ENCODE measurements at places on chromosomes 5 and 9.
A peak's percentile ranks its signal among the peaks of the same experiment; 100 is the strongest.

- no peak for DNase-seq
These were observed 87.2 kb downstream of the MRPS27 start for GRCh38 chr5:72232838-72233237.

- peak; percentile 54 for DNase-seq
These were observed 23.3 kb downstream of the TNFSF8 start for GRCh38 chr9:114906922-114907571.

DNA sequence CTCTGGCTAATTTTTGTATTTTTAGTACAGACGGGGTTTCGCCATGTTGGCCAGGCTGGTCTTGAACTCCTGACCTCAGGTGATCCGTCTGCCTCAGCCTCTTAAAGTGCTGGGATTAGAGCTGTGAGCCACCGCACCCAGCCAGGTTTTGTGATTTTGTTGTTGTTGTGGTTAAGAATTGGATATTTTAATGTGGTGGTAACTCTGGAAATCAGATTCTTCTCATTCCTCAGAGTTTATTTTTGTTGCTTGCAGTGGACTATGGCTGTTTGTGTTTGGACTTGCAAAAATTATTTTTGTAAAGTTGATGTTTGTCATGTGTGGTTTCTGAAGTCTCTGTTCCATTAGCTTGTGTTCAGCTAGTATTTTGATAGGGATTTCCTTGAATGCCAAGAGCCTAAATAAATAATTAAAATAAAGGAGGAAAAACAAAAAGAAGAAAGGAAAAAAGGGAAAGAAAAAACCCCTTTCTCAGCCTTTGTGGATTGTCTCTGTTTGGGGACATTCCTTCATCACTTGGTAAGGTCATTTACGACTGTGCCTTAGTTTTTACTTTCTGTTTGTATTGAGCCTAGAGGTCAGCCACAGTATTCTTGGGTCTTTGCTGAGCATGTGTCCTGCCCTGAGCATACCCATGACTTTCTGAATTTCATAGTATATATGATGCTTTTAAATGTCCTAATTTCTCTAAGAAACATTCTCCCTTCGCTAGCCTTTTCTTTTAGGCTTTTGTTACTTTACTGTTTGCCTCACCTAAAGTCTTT, 37.3 kb downstream of the PBX3 start:
- no peak for DNase-seq

GRCh38 chr9:94693485-94694204, 32.9 kb upstream of the AOPEP start:
- no peak for DNase-seq

- peak; percentile 64 for DNase-seq
These were observed 52.8 kb upstream of the CCDC112 start for GRCh38 chr5:115349001-115349817.

- DNase-seq = no peak
These were observed 791.2 kb upstream of the ZNF608 start for GRCh38 chr5:125537661-125538060.

- peak; percentile 58 for DNase-seq
These were observed at the start of gene RASGEF1C for GRCh38 chr5:180209137-180209581. Gene RASGEF1C, minus strand, starts transcription at chr5:180209211. Its CDS starts 71,159 bp downstream, at chr5:180138052.

- DNase-seq = peak; percentile 32
These were observed 281.7 kb downstream of the CCDC171 start for GRCh38 chr9:15834541-15834940.

DNA sequence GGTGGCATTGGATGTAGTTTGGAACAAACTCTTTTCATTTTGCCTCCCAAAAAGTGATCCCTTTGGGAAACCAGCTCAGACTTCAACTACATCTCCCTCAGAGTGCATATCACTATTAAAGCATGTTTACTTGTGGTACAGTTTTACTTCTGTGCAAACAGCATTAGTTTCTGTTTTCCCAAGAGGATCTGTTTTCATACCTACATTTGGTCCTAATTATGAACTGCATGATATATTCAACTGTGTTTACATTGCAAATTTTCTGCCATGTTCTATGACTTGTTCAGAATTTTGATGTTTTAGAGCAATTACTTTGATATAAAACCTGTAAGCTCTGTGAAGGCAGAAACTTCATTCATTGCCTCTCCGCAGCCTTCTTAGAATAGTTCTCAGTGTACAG, 681.5 kb upstream of the ACO1 start:
- no peak for DNase-seq

DNA sequence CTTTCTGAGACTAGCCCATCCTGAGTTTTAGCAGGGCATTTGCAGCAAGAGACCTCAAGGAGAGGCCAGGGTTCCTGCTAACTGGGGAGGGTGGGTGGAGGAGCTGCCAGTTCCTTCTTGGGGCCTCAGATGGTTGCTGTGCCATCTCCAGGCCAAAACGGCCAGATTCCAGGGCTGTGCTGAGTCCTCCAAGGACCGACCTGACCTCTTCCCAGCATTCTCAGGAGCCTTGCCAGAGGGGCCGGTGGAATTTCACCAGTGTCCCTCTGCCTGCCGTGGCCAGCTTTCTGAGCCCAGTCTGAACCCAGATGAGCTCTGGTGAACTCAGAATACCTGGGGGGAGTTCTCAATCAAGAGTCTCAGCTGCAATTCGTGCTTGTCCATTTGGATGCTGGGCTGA, 54.3 kb downstream of the TSTD2 start:
- no peak for DNase-seq

- DNase-seq = no peak
These were observed 30.5 kb downstream of the XRCC4 start for GRCh38 chr5:83107692-83108420.

DNA sequence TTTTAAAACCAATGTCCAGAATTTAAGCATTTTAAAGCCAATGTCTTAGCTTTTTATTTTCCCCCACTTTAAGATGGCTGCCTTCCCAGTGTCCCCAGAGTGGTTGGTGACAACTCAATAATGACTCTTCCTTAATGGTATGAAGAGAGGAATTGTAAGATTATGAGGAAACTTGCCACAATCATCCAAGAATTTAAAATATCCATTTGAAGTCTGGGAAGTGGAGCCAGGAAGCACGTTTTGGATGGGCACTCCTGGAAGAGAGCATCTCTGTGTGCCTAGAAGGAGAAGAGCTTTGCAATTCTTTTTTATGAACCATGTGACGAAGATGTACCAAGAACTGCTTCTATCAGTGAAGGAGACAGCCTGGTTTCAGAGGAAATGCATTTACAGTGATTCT, 11.3 kb upstream of the IGFBPL1 start:
- DNase-seq = no peak

GRCh38 chr9:135989722-135990467, 28.7 kb upstream of the UBAC1 start:
- DNase-seq = no peak

DNA sequence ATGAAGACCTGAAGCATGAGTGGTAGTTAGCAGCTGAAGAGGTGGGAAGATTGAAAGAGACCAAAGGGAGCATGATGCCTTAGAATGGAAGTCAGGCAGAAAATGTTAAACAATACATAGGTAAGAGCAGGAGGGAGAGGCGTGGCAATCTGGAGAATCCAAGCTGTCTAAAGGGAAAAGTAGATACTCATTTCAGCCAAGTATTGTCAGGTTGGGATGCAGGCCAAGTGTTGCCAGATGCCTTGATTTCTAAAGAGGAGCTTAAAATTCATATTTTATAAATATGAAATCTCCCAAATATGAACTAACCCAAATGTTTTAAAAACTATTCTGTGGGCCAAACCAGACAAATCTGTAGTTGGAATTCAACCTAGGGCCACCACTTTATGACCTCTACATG, 4.2 kb downstream of the PAM start:
- DNase-seq = no peak

DNA sequence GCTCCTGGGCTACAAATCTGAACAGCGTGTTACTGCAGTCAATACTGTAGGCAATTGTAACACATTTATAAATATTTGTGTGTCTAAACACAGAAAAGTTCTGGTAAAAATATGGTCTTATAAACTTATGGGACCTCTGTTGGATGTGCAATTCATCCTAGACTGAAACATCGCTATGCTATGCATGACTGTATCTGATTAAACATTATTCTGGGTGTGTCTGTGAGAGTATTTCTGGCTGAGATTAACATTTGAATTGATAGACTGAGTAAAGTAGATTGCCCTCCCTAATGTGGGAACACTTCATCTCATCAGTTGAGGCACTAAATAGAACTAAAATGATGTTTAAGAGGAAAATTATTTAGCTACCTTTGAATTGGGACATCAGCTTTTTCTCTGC, 24.3 kb upstream of the PRDM9 start:
- DNase-seq = no peak

DNA sequence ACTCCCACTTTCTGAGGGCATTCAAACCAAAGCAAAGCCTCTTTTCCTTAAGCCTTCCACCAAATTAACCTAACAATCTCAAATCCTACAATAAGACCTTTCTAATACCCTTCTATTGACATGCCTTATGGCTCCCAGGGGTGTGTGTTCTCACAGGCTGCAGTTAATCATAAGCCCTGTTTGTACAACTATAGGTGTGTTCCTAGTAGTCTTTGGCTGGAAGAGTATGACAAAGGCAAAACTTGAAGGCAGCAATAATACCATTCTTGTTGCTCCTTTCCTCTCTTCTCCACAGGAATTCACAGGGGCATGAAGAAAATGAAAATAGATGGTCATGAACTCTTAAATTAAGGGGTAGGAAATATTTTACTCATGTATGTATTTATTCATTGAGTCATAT, 10.9 kb upstream of the FBXO38 start:
- DNase-seq = no peak

DNA sequence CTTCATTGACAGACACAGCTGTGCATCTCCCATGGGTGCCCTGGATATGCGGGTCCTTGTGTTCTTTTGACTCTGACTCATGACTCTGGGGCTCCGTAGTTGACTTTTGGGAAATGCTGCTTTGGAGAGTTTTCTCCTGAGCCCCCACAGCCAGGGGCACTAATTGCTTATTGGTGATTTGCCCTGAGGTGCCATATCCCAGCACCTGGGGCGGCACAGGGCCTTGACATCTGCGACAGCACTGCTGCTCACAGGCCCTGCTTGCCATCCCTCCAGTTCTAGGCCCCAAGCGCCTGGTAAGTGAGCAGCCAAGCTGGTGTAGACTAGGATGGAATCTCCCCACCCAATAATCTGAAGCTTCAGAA, 75.1 kb downstream of the AMBP start:
- no peak for DNase-seq

GRCh38 chr5:66198837-66199236, 54.7 kb downstream of the SREK1 start:
- no peak for DNase-seq

DNA sequence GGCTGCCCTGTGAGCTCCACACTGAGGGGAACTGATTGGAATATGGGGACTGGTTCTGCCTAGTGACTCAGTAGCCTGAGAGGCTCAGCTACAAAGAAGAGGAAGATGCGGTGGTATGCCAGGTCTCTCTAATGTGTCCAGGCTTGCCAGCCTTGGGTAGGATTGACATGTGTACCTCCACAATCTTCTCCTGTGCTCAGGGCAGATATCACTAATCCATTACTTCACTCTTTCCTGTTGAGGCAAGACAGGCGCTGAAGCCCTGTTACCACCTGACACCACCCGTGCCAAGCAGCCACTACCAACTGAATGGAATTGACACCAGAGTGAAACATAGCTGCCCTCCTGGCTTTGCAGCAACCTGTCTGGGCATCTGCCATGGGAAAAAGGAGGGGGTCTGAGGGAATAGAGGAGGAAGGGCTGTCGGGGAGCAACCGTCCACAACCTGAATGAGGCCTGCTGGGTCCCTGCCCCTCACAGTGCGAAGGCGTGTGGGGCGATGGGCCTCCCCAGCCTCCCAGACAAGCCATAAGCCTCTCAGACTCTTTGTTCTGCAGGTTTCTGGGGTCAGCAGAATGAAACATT, 114.7 kb upstream of the CXCL14 start:
- no peak for DNase-seq

DNA sequence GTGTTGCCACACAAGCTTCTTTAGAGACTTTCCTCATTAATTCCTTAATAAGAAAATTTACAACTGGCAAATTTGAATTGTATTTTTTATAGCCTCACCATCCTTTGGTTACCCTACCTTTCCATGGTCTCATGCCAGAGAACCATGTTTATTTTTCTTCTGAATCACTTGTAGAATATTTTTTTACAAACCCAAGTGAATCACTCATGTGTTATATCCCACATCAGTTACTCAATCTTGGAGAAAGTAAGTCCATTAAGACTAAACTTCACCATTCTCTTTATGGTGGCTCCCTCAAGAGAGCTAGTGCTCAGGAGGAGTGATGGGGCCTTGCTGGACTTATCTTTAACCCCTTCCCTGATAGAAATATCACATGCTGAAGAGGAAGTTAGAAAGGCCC, 128.9 kb downstream of the SUSD1 start:
- peak; percentile 73 for DNase-seq

GRCh38 chr5:32173267-32174010, 680 bp downstream of the GOLPH3 start:
- DNase-seq = peak; percentile 22

- DNase-seq = no peak
These were observed 226.8 kb upstream of the DAPK1 start for GRCh38 chr9:87270848-87271234.

- no peak for DNase-seq
These were observed 59.1 kb downstream of the PHF2 start for GRCh38 chr9:93635186-93636107.

GRCh38 chr5:144085381-144085780, 85.1 kb downstream of the YIPF5 start:
- peak; percentile 11 for DNase-seq

DNA sequence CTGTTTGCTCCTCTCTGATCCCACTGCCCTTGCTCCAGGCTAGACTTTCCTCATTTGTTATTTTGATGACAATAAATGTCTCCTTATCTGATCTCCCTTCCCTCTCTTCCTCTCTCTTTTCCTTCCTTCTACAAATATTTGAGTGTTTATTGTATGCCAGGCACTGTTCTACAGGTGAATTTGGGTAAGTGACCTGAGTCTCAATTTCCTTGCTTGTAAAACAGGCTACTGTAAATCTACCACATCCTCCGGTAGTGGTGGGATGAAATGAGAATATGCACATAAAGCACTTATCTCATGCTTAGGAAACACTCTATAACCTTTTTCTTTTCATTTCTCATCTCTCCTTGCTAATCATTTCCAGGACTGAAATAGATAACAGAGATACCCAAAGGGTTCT, 86.4 kb downstream of the HMHB1 start:
- no peak for DNase-seq

GRCh38 chr5:91787718-91788117, 404.6 kb upstream of the ARRDC3 start:
- DNase-seq = no peak

GRCh38 chr5:53476531-53477480, 3.6 kb upstream of the FST start:
- DNase-seq = no peak

DNA sequence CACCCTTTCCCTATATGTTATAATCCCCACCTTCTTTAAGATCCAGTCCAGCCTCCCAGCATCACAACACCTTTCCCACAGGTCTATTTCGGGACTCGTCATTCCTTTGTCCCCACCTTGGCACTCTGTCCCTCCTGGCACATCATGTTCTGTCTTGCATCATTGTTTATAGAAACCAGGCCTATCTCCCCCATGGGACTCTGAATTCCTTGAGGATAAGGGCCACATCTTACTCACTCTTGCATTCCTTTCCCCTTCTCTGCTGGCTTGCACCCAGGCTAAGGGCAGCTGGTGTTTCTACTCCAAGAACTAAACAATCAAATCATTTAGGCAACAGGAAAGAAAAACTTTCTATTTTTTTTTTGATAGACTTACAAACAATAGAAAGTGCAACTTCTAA, 205.7 kb downstream of the AGTPBP1 start:
- peak; percentile 46 for DNase-seq

- DNase-seq = no peak
These were observed 37.7 kb downstream of the NR4A3 start for GRCh38 chr9:99859243-99859980.

All from NCI-H226 (cell line).